Activated CD8-positive, alpha-beta memory T cell treated with anti-CD3 and anti-CD28 coated beads for 4 hours (primary cell): ENCODE measurements at places on chromosomes 5 and 9.

DNA sequence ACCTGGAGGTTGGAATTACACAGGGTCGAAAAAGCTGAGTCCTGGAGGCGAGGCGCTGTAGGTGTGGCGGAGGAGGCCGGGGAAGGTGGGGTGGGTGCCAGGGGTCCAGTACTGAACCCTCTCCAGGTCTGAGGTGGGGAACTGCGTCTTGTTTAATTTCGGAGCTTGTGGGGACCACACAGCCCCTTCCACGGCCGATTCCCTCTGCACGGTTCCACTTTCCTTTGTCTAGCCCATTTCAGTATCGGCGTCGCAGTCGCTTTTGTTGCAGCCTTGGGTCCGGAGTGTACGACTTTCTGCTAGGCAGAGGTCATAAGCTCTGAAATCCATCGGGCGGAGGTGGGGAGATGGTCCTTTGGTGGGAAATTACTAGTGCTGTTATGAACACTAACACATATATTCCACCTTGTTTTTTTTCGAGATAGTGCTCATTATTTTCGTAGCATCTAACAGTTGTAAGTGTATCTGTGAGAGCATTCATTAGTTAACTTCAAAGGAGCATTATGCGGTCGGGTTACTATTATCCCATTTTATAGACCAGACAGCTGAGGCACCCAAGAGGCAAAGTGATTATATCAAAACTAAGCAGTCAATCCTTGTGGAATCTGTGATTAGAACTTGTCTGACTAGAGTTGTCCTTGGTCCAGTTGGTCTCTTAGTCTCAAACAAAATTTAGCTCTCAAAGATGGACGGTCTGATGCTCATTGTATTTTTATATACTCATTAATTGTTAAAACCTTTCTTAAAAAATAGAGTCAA lies 737 bp downstream of the RNF180 start:
- DNase-seq: no peak

DNA sequence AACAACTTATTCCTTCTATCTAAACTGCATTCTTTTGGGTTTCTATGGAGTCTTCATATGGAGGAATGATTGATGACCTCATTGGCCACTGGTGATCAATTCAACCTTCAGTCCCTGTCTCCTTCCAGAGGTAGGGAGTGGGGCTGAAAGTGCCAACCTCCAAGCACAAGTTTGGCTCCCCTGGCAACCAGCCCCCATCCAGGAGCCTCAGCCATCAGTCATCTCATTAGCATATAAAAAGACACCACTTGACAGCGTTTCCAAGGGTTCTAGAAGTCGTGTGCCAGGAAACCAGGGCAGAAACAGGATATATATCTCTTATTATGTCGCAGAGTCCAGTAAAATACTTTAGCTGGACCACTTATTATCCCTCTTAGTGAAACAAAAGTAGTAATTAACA lies 9.8 kb downstream of the SLC31A2 start:
- no peak for DNase-seq

DNA sequence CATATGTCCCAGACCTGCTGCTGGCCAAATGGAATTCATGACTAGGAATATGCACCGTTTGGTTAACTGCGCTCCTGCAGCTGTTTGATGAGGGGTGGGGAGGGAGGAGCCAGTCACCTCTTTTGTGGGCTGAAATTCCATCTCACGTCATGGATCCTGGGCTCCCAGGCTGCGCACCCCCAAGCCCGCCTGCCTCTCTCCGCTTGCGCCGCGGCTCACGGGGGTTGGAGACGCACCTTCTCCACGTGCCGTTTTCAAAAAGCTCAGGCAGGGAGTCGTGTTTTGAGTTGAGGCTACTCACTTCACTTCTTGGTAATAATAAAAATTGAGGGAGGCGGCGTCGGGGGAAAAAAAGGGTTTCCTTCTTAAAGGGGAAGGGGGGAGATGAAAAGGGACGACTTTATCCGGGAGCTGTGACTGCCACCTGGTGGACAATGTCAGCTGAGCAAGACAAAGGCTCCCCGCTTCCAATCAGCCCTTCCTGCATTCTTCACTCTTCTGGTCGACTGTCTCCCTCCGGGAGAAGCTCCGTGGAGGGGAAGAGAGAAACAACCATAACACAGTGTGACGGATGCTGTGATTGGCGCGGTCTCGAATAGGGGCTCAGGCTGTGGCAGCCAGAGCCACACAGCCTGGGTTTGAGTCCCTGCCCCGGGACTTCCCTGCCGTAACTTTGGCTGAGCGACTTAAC lies 15.9 kb upstream of the C5orf47 start:
- peak; percentile 46 for DNase-seq

GRCh38 chr5:90598293-90598692 lies 39.7 kb downstream of the ADGRV1 start:
- DNase-seq: no peak

GRCh38 chr5:111952555-111952954 lies 195.6 kb upstream of the NREP start:
- no peak for DNase-seq

DNA sequence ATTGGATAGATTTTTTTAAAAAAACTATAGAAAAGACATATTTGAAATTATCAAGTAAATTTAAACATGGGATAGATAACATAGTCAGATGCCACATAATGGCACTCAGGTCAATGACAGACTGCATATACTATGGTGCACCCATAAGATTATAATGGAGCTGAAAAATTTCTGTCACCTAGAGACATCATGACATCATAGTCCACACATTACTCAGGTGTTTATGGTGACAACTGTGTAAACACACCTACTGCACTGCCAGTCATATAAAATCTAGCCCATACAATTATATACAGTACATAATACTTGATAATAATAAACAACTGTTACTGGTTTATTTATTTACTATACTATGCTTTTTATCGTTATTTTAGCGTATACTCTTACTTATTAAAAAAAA lies 58.6 kb downstream of the CPLANE1 start:
- no peak for DNase-seq

DNA sequence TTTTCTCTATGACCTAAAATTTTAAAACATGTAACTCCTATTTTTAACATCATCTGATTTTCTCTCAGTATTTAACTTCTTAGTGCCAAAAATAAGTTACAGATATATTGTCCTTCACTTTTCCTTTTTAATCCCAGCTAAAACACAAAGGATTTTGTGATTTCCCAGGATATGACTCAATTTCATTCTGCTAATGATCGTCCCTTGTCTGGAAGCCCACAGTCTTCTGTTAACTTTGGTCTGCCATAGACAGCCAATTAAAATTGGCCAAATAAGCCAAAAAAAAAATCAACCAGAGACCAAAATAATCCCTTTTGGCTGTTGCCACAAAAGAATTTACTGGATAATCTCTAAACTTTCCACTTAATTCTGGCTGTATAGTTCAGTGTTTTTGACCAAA lies 124.5 kb upstream of the FST start:
- no peak for DNase-seq

GRCh38 chr5:133429046-133429445 lies 183.3 kb downstream of the FSTL4 start:
- no peak for DNase-seq

- no peak for DNase-seq
Observed at GRCh38 chr5:27963050-27963783, 924.8 kb upstream of the CDH9 start.

- DNase-seq: no peak
Observed at GRCh38 chr5:4906786-4907185, 233.3 kb upstream of the ADAMTS16 start.

- no peak for DNase-seq
Observed at GRCh38 chr5:134552301-134552700, 26.8 kb downstream of the JADE2 start.

DNA sequence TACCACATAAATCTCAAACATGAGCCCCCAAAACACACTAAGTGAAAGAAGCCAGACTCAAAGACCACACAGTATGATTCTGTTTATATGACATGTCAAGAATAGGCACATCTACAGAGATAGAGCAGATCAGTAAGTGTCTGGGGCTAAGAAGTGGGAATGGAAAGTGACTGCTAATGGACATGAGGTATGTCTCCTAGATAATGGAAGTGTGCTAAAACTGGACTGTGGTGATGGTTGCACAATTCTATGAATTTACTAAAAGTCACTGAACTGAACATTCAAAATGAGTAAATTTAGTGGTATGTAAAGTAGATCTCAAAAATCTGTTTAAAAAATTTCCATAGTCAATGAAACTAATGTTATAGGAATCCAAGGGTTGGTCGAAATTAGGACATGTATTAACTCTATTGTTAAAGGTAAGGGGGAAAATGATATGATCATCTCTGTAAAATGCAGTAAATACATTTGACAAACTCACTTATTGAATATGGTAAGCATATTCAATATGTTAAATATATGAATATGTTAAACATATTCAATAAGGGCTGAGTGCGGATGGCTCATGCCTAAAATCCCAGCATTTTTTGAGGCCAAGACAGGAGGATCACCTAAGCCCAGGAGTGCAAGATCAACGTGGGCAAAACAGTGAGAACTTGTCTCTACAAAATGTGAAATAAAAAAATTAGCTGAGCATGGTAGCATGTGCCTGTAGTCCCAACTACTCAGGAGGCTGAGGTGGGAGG lies 51.7 kb downstream of the NUP155 start:
- no peak for DNase-seq

DNA sequence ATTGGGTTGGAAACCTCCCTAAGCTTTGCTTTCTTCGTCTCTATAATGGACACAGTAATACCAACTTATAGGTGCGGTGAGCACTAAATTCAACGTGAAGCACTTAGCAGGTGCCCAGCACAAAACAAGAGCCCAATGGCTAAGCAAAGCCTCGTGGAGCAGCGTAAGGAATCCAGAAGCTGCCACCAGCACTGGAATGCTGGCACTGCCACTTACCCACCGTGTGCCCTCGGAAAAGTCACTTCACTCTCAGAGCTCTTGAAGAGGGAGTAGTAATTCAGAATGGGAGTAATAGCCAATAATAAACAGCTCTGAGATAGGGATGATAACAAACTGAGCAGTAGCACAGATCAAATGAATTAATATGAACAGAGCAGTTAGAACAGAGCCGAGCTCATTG lies 16.4 kb downstream of the DAP start:
- DNase-seq: no peak

DNA sequence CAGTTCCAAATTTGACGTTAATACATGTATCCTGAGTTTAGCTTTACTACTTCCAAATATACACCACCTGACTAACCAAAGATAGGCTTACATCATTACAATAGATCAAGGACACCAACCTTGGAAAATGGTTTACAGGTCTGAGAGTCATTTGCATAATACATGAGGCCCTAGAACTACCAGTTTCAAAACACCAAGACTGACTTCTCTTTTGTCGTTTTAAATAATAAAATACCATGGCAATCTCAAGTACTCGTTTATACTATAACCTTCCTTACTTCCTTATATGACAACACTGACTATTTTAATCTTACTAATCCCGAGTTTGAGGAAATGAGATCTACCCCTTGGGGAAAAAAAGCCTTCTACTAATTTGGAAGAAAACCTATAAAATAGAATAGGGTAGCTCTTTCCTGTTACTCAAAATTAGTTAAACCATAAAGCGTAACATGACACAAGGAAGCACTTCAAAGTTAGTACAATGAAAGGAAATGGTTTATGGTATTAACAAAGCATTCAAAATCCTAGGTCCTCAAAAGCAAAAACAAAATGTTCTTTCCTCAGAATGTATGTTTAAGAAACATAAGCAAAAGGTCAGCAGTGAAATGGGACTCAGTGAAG lies 42.1 kb downstream of the UBQLN1 start:
- no peak for DNase-seq

GRCh38 chr9:28051559-28052503 lies 478.6 kb upstream of the C9orf72 start:
- DNase-seq: no peak

DNA sequence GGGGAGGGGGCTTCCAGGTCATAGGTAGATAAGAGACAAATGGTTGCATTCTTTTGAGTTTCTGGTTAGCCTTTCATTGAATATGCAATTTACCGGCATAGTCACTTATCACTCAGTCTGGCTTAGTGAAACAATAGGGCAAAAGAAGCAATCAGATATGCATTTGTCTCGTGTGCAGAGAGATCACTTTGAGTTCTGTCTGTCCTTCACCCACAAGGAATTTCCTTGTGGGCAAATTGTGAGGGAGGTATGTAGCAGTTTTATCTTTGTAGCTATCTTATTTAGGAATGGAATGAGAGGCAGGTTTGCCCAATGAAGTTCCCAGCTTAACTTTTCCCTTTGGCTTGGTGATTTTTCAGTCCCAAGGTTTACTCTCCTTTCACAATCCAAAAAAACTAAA lies 116.1 kb downstream of the TUSC1 start:
- DNase-seq: no peak

DNA sequence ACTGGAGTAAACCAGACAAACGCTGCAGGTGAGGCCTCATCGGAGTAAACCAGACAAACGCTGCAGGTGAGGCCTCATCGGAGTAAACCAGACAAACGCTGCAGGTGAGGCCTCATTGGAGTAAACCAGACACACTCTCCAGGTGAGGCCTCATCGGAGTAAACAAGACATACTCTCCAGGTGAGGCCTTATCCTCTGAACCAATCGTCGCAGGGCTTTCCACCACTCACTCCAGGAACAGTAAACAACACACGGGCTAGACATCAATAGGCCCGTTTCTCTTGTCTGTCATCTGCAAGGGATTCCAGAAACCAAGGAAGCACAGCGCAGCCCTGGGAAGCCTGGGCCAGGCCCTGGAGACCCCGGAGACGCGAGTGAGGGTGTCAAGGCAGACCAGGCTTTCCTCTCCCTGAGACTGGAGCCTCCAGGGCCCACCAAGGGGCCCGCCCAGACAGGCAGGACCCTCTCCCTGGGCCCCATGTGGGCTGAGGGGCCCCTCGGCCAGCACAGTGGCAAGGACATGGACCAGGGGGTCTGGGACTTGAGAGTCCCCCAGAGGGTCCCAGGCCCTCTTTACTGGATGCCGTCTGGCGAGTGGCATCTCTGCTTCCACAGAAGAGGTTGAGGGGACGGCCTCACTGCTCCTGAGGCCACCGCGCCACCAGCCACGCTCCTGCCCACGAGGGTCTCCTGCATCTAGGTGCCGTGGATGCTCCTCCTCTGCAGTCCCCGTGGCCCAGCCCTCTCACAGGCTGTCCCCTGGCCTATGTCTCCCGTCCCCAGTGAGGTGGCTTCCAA lies 26.4 kb upstream of the NSMF start:
- DNase-seq: no peak

DNA sequence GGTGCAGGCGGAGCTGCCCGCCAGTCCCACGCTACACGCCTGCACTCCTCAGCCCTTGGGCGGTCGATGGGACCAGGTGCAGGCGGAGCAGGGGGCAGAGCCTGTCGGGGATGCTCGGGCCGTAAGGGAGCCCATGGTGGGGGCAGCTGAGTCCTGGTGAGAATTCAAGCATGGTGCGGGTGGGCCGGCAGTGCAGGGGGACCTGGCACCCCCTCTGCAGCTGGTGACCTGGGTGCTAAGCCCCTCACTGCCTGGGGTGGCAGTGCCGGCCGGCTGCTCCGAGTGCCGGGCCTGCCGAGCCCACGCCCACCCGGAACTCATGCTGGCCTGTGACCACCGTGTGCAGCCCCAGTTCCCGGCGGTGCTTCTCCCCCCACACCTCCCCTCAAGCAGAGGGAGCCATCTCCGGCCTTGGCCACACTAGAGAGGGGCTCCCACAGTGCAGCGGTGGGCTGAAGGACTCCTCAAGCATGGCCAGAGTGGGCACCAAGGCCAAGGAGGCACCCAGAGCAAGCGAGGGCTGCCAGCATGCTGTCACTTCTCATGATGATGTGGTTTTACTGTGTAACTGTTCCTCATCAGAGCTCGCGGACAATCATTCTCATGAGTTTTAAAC lies 228.9 kb upstream of the CDH9 start:
- no peak for DNase-seq
